Fibroblast of mammary gland (primary cell): ENCODE measurements at places on chromosomes 6 and 20.

- peak; percentile 78 for DNase-seq
Observed at GRCh38 chr6:42276034-42276890, 58.6 kb upstream of the MRPS10 start.

GRCh38 chr6:168860987-168861386, 392.7 kb downstream of the THBS2 start:
- no peak for DNase-seq

DNA sequence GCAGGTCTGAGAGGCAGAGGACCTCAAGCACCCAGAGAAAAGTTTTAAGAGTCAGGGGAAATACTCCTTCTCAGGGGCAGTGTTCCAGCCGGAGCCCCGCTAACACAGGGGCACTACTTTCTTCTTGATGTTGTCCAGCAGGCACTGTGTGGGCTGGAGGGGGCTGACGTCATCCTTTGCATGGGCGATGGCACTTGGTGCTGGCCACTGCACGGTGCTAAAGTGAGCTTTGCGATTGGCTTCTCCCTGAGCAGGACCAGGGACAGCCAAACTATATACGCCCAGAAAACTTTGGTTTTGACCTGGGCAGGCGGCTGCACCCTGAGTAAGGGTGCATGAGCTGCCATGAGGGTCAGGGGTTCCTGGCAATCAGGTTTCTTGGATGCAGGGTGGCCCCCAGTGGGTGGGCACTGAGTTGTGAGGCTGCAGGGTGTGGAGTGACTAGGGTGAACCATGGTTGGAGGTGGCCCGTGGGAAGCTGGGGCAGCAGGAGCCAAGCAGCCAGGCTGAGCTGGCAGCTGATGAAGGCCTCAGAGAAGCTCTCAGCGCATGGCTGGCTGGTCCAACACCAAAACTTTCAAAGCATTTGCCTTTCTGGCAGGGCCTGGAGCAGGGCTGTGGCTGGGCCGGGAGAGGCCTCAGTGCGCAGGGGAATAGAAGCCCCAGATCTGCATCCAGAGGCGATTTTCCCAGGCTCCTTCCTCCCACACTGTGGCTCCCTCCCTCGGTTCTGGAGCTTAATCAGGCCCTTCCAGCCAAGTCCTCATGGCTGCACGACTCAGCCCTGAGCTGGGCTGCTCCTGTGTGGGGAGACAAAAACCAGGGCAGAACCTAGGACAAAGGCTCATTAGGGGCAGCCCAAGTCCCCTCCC, 18.3 kb downstream of the MRPS18A start:
- DNase-seq: peak; percentile 77

DNA sequence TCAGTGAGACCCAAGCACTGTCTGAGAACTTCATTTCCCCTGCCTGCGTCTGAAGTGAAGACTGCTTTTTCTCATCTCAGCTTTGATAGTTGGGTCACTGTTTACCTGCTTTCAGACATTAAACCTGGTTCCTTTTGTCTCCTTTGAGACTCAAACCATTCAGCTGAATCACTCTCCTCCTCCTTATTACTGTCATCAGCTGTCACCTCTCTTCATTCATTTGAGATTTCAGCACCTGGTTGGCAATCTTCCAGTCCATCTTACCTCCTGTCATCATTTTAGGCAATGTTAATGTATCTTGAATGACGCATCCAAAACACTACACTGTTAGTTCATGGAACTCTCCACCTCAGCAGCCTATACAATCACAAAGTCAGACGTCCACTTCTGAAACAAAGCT, 34.3 kb upstream of the SOX4 start:
- DNase-seq: no peak

DNA sequence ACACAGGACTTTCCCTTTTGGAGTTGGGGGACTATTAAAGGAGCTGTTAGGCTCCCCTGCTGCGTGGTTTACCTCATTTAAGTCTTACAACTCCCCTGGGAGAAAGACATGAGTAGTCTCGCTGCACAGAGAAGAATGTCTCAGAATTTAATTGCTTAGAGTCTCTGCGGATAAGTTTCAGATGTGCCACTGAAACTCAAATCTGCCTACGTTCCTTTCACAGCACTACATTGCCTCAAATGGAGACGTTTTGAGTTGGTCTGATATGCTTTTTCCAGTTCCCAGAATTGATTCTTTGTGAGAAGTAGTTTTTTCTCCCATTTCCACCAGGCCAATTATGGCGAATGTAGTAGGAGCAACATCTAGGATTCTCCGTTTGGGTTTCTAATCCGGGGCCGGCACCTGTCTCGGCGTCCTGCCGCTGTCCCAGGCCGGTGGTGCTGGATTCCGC, 532 bp upstream of the SLC35F1 start:
- DNase-seq: no peak

DNA sequence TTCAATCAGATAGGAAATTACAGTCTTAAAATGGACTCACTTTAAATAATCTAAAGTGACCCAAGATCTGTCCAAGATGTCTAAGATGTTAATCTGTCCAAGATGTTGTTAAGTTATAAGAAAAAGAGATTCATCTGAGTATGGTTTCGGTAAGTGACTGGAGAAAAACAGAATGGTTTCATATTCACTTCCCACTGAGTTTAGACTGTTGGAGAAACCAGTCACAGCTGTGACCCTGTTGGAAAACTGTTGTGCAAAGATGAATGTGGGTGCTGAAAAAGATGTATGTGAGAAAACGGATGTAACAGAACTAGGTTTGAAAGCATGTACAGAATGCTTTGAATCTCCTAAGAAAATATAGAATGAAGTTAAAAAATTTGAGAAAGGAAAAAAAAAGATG, 325.9 kb downstream of the COL12A1 start:
- DNase-seq: peak; percentile 16

GRCh38 chr20:48815537-48815936, 12.3 kb downstream of the PREX1 start:
- DNase-seq: no peak

GRCh38 chr20:50378170-50379000, 131.8 kb upstream of the PTPN1 start:
- DNase-seq: peak; percentile 17
